ENCODE measurements at places on chromosomes 1 and 21. TPM values are rescaled to one million over a fixed set of nuclear protein-coding genes. Genes with fewer than 3 reads are reported as not detected.

Gene PLA2G2C
- total RNA-seq, result not detected

Gene PRR9
- not detected for total RNA-seq

Gene VANGL2
- total RNA-seq, result 11.0 TPM

Gene OR2T29
- total RNA-seq, result not detected

Gene CFAP74
- total RNA-seq, result 0.41 TPM

Gene SEMA6C
- total RNA-seq, result 16.7 TPM

Gene DEPDC1
- total RNA-seq, result 2.4 TPM

Gene TDRKH
- total RNA-seq, result 17.1 TPM

Gene SOD1
- total RNA-seq, result 103 TPM

Gene HIVEP3
- 12.6 TPM for total RNA-seq

Gene LYPLAL1
- total RNA-seq, result 42.4 TPM

Gene NCF2
- 4.9 TPM for total RNA-seq

- DNase-seq, result no peak
These were observed 69.4 kb downstream of the C1orf21 start for GRCh38 chr1:184456189-184456588.

DNA sequence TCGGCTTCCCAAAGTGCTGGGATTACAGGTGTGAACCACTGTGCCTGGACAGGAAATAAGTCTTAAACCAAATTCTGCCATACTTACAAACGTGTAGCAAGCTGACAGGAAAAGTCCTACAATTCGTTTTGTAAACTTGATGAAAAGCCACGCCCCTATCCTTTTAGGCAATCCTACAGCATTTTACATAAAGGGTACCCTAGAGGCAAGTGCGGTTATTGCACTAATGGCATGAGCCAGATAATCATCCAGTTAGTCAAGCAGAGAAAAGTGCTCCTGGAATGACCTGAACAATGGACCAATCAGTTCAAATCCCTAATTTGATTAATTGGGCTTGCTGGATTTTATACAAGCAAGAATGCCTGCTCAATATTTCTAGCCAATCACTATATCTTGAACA is 338.2 kb downstream of the KIF26B start:
- no peak for DNase-seq

DNA sequence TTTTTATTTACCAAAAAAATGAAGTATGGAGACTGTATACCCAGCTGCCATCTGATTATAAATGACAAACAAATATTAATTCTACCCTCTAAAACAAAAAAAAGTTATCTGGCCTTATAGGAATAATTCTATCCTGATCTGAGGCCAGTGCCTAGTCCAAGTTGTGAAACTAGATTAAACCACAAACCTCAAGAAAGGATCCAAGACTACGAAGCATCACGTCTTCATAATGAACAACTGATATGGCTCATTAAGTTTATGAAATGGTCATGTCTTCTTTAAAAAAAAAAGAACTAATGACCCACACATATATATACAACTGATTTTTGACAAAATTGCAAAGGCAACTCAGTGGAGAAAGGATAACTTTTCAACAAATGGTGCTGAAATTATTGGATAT is 32.4 kb upstream of the CTTNBP2NL start:
- DNase-seq, result no peak

- DNase-seq, result no peak
These were observed 53.2 kb upstream of the MRPS6 start for GRCh38 chr21:34020005-34020847.

GRCh38 chr1:237817277-237817676 is 73.4 kb downstream of the ZP4 start:
- DNase-seq, result no peak

- peak; percentile 64 for DNase-seq
These were observed at the start of gene ADAMTS4 for GRCh38 chr1:161198897-161199431. Gene ADAMTS4 (minus strand): TSS chr1:161199054. CDS start chr1:161198627, 427 bp downstream.

DNA sequence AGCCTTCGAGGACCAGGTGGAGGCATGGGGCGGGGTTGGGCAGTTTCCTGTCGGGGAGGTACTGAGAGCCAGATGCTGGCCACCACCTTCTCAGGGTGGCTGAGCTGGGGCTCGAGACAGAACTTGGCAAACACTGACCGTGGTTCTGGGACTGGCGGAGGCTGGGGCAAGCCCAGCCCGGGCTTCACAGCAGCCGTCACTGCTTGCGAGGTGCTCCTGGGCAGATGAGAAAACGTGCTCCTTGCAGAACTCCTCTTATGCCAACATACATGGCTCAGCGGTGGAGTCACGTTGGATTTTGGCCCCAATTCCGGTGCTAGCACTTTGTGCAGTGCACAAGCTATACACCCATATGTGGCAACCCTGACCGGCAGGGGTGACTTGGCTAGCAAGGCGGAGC is 69.2 kb downstream of the RUNX3 start:
- DNase-seq, result no peak

- no peak for DNase-seq
These were observed 312.6 kb downstream of the DUSP10 start for GRCh38 chr1:221429264-221429663.

DNA sequence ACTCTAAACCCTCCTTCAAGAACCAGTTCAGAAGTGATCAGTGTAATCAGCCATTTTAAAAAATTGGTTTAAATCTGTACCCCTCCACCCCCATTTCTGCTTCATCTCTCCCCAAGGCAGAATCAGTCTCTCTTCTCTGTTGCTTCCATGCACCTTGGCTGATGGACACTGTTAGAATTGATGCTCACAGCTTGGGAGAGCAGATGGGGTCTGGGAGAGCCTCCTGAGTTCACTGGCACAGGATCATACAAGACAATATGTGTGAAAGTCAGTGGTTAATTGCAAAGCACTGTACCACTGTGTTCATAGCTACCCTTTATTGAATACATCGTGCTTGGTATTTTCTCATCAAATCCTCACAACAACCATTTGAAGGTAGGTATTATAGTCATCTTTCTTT is 140.9 kb downstream of the ROR1 start:
- DNase-seq, result no peak

DNA sequence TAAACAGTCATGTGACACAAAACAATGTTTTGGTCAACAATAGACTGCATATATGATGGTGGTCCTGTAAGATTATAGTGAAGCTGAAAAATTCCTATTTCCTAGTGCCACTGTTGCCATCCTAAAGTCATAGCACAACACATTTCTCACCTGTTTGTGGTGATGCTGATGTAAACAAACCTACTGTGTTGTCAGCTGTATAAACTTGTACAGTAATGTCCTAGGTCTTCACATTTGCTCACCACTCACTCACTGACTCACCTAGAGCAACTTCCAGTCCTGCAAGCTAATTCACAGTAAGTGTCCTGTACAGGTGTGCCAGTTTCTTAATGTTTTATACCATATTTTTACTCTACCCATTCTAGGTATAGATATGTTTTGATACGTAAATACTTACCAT is 326.1 kb upstream of the USP24 start:
- DNase-seq, result no peak

- DNase-seq, result no peak
These were observed 121.4 kb downstream of the RNF220 start for GRCh38 chr1:44526295-44527073.

- DNase-seq, result no peak
These were observed 451.2 kb downstream of the DSCAM start for GRCh38 chr21:40395732-40396131.

- no peak for DNase-seq
These were observed at the start of gene PYHIN1 for GRCh38 chr1:158931055-158931737. Gene PYHIN1 (plus strand): TSS chr1:158931552. CDS start chr1:158936911, 5,359 bp downstream.

DNA sequence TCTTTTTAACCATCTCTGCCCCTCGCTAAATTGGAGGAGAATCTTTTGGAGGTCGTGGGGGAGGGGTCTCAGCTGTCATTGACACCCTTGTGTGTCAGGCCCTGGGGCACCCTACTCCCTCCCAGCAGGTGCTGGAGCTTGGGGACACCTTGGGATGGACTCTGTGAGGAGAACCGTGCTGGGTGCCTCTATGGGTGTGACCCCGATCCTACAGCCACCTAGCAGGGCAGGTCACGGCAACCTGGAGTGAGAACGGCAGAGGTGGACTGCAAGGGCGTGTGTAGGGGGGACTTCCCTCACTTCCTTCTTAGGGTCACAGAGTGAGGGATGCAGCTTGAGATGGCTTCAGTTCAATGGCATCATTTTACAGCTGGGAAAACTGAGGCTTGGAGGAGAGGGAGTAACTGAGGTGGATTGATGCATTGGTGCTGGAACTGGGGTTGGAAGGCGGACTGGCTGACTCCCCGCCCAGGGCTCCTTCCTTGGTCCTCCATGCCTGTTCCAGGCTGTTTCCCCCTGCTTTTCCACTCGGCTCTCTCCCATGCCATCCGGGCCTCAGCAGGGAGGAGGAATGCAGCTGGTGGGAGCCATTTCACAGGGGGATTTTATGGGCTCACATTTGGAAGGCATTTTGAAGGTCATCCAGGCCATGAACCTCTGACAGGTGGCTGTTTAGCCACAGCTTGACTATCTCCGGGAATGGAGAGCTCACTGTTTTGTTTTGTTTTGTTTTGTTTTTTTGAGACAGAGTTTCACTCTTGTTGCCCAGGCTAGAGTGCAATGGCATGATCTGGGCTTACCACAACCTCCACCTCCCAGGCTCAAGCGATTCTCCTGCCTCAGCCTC is 18.8 kb upstream of the ARHGEF10L start:
- no peak for DNase-seq

DNA sequence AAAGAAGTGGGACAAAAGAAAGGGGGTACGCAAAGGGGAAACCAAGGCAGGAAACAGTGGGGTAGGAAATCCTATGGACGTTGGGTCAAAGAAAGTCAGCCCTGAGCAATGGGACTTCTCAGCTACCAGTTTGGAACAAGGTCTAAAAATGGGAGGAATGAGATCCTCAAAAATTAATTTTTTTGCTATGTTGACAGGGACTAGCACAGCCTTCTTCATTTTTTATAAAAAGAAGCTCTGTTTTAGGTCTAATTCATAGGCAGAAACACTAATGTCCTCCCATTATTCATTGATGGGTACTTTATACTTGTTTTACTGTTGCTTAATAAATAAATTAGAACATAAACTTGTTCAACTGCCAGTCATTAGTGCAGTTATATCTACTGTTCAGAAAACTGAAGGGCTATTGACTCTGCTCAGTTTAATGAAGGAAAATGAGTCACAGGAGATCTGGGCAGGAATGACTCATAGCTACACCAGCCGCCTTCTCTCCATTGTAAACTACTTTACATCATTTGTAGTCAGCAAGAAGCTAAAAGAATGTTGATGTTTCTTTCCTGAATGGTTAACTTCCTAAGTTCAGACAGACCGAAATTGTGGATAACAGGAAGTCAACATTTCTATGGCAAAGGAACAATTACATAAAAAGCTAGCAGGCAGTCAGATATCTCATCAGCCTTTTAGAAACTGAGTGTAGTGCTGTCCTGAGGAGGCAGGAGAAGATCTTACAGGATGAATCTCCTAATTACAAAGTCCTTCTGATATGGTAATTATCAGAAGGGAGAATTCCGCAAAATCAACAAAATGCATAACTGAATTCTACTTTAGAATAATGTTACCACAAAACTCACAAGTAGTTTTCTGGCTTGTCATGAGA is 356.4 kb upstream of the PKN2 start:
- DNase-seq, result no peak

GRCh38 chr1:19798486-19799229 is 1.1 kb downstream of the TMCO4 start:
- no peak for DNase-seq

DNA sequence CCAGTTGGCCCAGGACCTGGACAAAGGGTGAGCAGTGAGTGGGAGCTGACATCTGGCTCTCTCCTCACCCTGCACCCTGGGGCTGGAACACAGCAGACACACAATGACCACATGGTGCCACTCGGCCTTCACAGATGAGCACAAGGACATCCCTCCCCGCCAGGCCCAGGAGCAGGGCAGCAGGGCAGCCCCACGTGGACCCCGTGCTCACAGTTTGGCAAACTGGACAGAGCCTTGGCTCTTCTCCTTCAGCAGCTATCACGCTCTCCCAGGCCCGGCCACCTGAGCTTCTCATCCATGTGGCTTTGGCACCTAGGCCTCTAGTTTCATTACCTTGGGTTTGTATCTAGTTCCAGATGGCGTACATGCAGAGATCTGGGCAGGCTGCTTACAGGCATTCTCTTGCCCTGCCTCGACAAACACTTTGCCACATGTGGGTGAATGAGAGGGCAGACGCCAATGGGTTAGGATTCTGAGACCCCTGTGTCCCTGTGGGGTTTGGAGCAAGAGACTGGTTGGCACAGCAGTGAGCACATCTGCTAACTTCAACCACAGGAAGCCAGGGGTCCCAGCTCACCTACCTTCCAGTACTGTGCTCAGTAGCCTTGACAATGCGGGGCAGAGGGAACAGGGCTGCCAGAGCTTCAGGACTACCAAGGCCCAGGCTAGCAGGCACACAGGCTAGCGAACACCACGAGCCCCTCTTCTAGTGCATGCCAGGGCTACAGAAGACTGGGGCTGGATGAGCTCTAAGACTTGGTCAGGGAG is 3.4 kb upstream of the PTPRF start:
- DNase-seq, result no peak

DNA sequence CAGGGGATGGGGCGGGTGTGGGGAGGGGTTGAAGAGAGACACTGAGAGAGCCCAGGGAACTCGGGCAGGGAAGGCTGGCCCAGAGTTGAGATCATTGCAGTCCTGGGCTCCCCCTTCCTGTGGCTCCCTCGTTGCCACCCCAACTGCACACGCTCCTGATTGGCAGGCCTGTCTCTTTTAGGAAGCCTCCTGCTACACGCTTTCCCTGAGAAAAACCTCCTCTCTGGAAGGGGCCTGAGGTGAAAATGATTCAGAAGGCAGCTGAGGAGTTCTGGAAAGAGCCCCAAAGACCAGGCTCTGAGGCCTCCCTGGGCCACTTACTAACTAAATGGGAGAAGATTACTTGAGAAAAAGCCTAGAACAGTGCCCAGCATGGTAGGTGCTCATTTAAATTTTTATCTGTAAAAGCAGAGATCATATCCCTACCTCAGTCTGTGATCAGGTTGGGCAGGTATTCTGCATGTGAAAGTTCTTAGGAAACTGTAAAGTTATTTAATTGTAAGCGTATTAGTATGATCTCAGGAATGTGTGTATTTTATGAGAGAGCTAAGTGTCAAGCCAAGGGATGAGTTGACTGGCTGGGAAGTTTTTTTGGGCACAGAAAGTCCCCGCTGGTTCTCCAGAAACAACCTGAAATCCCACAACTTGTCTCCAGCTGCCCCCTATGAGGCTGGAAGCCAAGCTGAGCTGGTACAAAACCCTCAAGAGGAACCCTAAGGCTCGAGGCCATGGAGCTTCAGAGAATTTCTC is 65.2 kb upstream of the EPS8L3 start:
- DNase-seq, result no peak

DNA sequence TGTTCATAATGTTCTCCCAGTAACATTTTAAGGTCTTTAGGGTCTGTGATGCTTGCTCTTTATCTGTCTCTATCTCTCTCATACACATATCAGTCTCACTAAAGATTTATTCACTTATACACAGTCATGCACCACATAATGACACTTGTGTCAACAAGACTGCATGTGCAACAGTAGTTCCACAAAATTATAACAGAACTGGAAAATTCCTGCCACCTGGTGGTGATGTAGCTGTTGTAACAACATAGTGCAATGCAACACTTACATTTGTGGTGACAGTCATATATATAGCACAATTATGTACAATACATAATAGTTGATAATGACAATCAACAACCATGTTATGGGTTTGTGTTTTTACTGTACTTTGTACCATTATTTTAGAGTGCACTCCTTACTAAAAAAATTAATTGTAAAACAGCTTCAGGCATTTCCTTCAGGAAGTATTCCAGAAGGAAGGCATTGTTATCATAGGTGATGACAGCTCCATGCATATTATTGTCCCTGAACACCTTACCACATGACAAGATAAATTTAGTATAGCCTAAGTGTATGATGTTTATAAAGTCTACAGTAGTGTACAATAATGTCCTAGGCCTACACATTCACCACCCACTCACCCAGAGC is 8.1 kb downstream of the TDRD5 start:
- no peak for DNase-seq

- DNase-seq, result no peak
These were observed 239.3 kb downstream of the KCNK2 start for GRCh38 chr1:215321802-215322201.

- no peak for DNase-seq
These were observed 444.8 kb downstream of the TTLL7 start for GRCh38 chr1:83554174-83554573.
